Posterior vena cava (tissue), 2 donors: ENCODE measurements at places on chromosomes 6 and 20. TPM values are rescaled to one million over a fixed set of nuclear protein-coding genes. Genes with fewer than 3 reads are reported as not detected.

GRCh38 chr20:48906221-48906877 lies 15.2 kb upstream of the ARFGEF2 start:
- no peak for DNase-seq

DNA sequence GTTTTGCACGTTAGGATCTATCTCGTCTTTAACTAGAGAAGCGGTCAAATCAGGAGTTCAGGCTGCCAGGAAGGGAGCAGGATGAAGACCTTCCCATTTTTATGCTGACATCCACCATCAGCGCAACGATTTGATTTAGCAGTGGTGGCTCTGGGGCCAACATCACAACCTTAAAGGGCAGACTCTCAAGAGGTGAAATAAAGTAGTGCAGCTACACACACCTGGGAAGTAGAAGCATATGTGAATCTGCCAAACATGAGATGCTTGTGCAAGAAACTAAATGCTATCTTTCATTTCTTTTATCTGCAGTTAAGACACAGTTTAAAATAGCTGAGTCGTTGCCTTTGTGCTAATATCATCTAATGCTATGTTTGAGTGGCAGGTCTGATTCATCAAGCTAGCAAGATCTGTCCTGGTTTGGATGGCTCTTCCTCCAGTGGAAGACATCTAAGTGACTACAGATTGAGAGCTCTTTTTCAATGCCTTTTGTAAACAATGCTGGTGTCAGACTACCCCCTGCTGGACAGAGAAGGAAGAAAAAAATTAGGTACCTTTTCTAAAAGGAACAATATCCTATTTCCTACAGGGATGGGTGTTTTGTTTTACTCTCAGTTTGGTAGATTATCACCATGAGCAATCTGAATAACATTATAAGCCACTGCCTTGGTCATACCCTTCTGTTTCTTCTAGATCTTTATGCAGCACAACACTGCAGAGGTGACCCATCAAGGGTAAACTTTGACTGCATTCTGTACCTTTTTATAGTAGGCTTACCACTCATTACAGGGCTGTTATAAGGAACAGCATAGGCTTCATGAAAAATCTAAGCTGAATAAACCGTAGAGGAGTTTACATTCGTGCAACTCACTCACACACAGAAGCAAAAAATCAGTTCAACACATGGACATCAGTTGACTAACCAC lies 171.6 kb upstream of the FBXL4 start:
- no peak for DNase-seq

GRCh38 chr6:25056130-25056529 lies 120.4 kb upstream of the RIPOR2 start:
- DNase-seq, result no peak

Gene CBLN4
- total RNA-seq, result 0.14 TPM

Gene TCP11
- total RNA-seq, result not detected
